ENCODE measurements at places on chromosomes 13 and 19.
A peak's percentile ranks its signal among the peaks of the same experiment; 100 is the strongest.

GRCh38 chr13:45299194-45299593 lies 41.8 kb downstream of the TPT1 start:
- DNase-seq: no peak

DNA sequence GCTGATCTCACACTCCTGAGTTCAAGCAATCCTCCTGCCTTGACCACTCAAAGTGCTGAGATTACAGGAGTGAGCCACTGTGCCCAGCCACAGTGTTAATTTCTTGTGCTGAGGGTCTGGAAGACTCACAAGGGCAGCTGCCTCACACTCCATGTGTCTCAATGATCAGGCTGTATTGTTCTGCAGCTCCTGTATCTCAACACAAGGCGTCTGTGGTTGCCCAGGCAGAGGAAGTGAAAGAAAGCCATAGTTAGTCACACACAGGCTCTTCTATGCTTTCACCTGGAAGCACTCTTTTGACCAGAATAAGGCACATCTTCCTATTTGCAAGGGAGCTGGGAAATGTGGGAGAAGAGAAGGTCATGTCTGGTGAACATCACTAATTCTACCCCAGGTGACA lies 107.3 kb upstream of the ZNF507 start:
- no peak for DNase-seq

DNA sequence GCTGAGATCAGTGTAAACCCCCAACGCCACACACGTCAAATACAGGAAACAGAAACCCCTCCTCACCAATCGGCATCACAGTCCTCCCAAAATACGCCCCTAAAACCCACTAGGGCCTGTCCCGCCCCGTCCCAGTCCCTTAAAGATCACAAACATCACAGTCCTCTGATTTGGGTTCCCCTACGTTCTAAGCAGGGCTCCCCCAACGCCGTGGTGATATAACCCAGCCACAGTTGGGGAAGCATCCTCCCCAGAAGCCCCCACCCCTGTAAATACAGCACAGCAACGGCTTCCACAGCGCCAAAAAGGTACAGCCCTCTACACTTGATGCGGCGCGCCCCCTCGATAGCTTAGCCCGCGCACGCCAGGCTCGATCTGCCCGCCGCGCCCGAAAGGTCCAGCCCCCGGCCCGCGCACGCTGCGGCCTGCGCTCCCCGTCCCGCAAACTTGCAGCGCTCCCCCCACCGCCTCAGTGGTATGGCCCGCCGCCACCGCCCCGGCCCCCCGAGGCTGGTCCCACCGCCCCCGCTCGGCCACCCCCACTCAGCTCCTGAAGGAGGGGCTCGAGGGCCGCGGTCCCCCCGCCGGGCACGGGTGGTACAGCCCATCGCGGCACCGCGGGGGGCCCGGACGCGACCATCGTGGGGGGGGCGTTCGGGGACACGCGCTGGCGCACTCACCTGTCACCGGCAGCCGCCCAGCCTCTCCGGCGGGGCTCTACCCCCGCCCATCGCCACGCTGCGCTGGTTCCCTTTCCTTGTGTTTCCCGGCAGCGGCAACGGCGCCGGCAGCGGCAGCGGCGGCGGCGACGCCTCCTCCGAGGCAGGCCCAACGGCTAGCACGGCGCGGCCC lies at the start of gene AKT2:
Gene AKT2 (minus strand): TSS at position 845 of the 852 bp plus-strand sequence. CDS start 20,078 bp downstream, outside the sequence.
- DNase-seq: no peak

DNA sequence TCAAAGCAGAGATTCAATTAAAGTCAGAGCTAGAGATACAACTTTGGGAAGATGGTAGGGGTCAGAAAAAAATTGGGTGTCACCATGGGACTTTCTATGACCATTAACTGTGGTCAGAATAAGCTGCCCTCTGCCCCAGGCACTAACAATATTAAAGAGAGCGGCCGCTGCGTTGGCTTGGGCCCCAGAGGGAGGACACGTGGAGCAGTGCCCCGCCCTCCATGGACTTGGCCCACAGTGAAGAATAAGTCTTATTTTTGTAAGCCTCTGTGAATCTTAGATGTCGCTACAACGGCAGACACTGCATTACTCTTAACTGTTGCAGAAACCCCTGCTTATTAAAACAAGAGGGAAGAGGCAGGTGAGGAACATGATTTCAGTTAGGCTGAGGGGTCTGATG lies 172.7 kb downstream of the UQCRFS1 start:
- DNase-seq: no peak

- no peak for DNase-seq
Observed at GRCh38 chr19:49133621-49134454, 14.5 kb downstream of the PPFIA3 start.

GRCh38 chr19:39506944-39507714 lies 7.8 kb upstream of the SELENOV start:
- DNase-seq: peak; percentile 27

DNA sequence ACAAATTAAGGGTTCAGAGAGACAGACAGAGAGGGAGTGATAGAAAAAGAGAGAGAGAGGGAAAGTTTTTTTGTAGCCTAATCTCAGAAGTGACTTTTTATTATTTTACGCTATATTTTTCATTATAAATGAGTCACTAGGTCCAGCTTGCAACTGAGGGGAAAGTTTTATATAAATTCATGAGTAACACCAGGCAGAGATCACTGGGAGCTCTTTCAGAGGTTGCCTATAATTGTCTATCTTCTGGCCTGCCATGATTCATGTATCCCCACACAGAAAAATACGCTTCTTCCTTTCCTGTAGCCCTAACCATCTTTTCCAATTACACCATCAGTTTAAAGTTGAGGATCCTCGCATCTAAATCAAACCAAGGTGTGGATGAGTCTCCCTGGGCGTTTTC lies 467.9 kb downstream of the SLITRK1 start:
- no peak for DNase-seq

DNA sequence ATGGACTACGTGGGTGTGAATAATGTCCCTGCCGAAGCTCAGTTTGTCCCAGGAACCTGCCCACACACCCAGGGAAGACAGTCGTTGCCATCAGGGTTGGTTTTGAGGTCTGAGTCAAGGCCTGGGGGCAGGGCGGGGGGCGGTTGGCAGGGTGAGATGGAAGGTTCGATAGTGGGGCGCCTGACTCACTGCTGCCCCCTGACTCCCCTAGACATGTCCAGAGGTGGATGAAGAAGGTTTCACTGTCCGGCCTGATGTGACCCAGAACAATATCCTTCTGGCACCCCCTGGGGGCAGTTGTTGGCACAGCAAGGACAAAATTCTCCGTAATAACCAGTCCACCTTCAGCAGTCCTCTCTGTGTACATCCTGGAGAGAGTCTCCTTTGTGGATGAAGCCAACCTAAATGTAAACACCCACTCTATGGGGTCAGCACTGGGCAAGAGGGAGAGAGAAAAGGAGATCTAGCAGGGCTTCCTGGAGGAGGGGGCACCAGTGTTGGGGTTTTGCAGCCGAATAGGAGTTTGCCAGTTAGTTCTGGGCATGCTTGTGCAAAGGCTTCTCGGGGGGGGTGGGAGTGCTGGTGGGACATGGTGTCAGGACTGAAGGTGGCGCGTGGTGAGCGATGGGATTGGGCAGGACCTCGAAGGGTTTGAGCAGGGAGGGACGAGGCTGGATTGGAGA lies 19.6 kb upstream of the B3GNT3 start:
- DNase-seq: no peak

- DNase-seq: peak; percentile 74
Observed at GRCh38 chr13:68176475-68176874, 946.3 kb upstream of the PCDH9 start.

GRCh38 chr19:56885173-56885985 lies 44.9 kb upstream of the PEG3 start:
- no peak for DNase-seq

DNA sequence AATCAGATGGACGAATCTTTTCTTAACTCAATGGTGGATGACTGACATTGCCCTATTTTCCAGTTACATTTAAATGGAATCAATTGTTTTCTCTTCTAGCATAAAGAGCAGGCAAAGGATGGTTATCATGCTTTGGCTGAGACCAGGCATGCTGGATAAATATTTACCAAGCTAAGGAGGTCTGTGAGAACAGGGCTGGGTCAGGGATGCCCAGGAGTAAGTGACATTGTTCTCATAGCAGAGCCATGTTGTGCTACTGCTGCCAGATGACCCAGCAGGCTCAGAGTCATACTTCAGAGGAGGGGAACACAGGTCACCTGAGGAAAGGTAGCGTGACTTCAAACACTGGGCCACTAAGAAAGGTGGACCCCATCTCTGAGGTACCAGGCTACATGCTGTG lies 116.0 kb upstream of the RNF113B start:
- no peak for DNase-seq

DNA sequence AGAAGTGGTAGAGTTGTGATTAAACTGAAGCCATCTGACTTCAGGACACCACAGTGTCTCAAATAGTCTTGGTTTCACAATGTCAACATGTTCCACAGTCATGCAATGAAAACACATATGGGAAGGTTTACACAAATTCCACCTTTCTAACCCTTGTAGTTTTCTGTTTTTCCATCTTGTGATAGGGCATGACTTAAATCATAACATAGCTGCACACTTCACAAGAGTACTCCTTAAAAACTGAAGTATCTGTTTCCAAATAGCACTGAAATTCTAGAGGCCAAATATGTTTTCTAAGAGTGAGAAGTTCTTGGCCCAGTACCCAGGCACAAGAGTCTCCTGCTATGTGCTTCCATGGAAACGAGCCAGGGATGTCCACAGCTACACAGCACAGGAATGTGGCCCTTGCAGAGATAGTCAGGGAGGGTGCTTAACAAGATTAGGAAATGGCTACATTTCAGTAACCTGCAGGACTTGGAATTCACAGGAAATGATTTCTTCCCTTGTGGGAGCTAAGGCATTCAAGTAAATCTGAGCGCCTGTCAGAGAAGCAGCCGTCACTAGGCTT lies 269.1 kb downstream of the NDFIP2 start:
- peak; percentile 98 for DNase-seq

DNA sequence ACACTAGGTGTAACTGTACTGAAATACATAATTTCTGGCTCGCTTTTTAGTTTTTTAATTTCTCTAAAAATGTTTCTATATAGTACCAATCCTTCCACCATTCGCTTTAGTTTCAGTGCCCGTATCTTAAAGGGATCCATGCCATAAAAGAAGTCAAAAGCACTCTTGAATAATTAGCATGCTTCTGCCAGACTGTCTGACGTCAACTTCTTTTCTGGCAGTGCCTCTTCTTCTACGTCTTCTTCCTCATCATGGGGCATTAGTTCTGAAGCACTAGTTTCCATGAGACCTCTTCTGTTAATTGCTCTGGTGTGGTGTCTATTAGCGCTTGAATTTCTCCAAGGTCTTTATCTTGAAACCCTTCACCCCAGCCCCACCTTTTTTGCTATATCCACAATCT lies 93.8 kb upstream of the DOCK9 start:
- DNase-seq: no peak

GRCh38 chr13:101514695-101515275 lies 62.3 kb downstream of the ITGBL1 start:
- DNase-seq: no peak

DNA sequence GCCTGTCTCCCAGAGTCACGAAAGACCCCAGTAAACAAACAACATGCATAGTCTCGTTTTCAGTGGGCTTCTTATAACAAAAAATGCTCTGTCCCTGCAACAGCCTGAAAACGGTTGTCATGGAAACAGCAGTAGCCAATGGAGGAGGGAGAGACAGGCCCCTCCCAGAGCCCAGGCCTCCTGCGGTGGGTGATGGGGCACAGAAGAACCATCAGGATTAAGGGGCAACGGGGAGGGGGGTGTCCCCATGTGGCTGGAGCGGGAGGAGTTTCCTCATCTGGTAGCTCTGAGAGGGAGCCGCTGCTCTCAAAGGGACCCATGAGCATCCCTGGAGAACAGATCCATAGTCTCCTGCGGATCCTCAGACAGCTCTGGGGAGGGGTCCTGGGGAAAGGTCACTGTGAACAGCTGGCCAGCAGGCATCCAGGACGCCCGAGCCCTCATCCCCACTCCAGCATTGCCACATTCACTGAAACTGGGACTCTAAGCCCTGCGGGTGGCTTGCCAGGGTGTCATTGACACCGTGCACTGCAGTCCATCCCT lies 37.5 kb upstream of the PNMA8B start:
- DNase-seq: no peak

DNA sequence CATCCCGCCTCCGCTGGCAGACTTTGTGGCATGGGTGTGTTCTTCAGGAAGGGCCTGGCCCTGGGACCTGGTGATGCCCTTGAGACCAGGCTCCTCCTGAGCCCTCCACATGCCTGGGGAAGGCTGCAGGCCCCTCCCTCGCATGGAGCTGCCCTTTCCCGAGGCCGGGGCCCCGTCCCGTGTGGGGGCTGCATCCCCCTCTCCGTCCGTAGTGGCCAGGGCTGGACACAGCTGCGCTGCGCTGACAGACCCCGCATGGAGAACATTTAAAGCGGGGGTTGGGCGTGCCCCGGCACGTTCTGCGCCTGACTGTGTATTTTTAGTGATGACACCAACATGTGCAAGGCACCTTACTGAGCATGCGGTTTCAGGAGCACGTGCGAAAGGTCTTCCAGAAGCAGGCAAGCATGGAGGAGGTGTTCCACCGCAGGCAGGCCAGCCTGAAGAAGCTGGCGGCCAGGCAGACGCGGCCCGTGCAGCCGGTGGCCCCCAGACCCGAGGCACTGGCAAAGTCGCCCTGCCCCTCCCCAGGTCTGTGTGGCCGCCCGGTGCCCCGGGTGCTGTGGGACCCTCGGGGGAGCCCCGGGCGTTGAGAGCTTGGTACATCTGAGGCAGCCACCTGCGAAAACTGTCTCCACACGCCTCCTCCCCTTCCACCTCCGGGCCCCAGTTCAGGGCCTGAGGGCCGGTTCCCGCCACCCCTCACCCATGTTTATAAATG lies 28.8 kb upstream of the F7 start:
- no peak for DNase-seq

- DNase-seq: no peak
Observed at GRCh38 chr13:113856716-113857065, 7.2 kb downstream of the GAS6 start.

DNA sequence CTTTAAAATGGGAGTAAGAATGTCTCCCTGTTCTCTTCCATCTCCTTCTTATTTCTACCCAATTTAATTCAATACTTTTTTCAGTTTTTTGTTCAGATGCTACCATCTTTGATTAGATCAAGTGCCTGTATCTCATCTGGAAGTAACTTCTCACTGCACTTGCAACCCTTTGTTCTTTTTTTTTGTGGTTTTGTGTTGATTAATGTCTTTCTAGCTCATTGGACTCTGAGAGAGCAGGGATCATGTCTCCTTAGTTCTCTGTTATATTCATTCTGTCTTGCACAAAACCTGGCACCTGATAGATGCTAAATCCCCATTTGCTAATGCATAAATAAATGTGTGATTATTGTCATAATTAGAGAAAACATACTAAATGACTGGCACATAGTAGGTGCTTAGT lies 834 bp upstream of the ITGBL1 start:
- no peak for DNase-seq

DNA sequence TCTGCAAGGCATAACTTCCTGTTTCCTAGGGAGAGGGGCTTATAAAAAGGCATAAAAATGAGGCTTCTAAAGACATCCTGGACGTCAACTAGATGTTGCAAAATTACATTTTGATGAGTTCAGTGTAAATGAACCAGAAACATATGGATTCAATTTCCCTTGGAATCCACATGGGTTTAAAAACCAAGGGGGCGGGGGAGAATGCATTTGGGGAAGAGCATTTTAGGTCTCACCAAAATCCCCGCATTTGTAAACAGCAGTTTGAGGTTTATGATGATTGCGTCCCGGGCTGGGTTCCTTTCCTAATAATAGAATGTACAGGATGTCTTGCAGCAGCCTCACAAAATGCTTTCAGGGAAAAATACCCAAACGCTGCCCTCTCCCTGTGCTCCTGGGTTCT lies 407.8 kb downstream of the ZNF536 start:
- DNase-seq: no peak

- no peak for DNase-seq
Observed at GRCh38 chr13:83876546-83876945, 5.7 kb downstream of the SLITRK1 start.

- no peak for DNase-seq
Observed at GRCh38 chr13:73293913-73294523, 235.2 kb downstream of the KLF5 start.

GRCh38 chr13:51957377-51958216 lies 53.7 kb downstream of the ATP7B start:
- no peak for DNase-seq
